AG10803 (cell line): ENCODE measurements at places on chromosomes 6 and 20.
A peak's percentile ranks its signal among the peaks of the same experiment; 100 is the strongest.

DNA sequence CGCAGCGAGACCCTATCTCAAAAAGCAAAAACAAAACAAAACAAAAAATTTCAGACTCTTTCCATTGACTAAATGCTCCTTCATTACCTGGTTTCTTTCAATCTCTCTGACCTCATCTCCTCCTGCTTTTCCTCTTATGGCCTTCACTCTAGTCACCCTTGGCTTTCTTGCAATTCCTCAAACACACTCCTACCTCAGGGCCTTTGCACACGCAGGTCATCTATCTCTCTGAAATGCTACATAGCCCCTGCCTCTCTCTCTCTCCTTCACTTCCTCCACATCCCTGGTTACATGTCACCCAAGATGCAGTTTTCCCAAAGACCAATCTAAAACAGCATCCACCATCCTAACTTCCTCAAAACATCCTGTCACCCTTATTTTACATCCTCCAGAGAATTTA, 96.8 kb downstream of the PREX1 start:
- DNase-seq: no peak

- DNase-seq: peak; percentile 51
These were observed at the start of gene TOX2 for GRCh38 chr20:43914311-43915210. TOX2 (plus strand) TSS chr20:43914852; CDS start chr20:43914892, 40 bp downstream.

DNA sequence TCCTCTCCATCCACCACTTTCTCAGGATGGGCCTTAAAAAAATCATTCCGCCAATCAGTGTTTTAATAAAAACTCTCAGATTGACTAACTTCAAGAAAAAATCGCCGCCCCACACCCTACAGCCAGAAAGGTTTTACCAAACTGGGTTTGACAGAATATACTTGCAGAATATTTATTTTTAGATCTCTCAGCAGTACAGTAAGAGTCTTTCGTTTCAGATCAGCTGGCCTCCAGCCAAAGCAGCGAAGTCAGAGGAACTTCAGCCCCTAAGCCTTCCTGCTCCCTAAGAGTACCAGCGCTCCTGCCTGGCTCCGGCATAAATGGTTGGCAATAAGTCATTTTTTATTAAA, 24.7 kb downstream of the TBC1D7 start:
- peak; percentile 31 for DNase-seq

DNA sequence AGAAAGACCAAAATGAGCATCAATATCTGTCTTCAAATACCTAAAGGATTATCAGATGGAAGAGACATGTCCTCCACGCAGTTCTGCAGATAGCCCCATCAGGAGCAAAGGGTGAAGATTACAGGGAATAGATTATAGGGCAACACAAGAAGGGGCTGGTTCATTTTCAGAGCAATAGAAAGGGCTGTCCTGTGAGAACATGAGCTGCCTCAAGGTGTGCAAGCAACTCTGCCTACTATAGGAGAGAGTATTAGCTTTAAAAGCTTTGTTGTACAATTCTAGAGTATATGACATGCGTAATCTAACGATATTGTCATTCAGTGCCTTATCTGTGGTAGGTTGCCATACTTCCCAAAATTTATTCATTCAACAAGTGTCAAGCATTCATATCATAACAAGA, 112.7 kb downstream of the NRSN1 start:
- no peak for DNase-seq

DNA sequence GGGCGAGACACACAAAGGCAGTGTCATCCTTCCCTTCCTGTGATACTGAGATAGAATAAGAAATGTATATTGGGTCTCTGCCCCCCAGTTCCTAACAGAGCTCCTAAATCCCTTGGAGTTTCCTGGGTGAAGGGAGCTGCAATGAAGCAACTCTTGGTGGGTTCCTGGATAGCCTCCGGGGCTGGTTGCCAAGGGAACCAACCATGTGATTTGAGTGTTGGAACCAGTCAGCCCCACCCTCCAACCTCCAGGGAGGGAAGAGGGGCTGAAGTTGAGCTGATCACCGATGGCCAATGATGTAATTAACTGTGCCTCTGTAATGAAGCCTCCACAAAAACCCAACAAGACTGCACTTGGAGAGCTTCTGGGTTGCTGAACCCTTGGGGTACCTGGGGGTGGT, 116.6 kb downstream of the SLC22A3 start:
- DNase-seq: no peak

- DNase-seq: peak; percentile 85
These were observed 29.5 kb upstream of the SPDEF start for GRCh38 chr6:34585512-34586061.
